ENCODE measurements at places on chromosomes 5 and 9.

DNA sequence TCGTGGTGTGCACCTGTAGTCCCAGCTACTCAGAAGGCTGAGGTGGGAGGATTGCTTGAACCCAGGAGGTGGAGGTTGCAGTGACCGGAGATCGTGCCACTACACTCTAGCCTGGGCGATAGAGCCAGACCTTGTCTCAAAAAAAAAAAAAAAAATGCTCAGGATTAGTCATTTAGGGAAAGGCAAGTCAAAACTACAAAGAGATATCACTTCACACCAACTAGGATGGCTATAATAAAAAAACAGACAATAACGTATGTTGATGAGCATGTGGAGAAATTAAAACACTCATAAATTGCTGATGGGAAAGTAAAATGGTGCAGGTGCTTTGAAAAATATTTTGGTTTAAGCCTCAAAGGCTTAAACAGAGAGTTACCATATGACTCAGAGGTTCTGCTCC lies 6.3 kb upstream of the ANKRD34B start:
- DNase-seq = no peak

- no peak for DNase-seq
These were observed 160.9 kb upstream of the MVB12B start for GRCh38 chr9:126165755-126166154.

DNA sequence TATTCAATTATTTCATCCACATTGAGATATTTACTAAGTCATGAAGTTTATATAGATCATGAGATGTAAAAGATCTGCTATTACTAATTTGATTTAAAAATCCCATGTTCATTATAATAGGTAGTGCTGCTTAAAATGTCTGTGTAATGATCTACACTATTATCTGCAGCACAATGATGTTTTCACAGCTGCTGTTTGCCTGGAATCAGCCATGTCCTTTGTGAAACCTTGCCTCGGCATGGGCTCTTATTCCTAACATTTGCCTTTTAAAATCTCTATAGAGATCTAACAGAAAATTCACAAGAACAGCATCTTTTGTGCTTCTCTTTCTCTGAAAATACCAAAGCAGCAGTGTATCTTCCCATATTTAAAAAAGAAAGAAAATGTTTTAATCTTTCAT lies 444.6 kb downstream of the PTPRD start:
- no peak for DNase-seq

DNA sequence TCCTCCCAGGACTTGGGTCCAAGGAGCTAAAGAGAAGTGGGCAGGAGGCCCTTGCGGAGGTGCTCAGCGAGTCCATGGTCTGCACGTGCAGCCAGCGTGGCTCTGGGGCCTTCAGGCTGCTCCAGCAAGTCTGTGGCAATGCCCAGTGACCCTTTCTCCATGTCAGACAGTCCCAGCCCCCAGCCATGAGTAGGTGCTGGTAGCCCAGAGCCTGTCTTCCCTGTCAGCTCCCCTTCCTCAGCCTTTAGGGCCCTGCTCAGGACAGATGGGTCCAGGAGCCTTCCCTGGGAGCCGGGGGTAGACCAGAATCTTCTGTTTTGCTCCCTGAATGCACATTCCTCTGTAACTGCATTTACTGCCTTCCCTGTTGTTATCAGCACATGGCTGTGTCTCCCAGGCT lies 147.2 kb upstream of the IRX2 start:
- no peak for DNase-seq

DNA sequence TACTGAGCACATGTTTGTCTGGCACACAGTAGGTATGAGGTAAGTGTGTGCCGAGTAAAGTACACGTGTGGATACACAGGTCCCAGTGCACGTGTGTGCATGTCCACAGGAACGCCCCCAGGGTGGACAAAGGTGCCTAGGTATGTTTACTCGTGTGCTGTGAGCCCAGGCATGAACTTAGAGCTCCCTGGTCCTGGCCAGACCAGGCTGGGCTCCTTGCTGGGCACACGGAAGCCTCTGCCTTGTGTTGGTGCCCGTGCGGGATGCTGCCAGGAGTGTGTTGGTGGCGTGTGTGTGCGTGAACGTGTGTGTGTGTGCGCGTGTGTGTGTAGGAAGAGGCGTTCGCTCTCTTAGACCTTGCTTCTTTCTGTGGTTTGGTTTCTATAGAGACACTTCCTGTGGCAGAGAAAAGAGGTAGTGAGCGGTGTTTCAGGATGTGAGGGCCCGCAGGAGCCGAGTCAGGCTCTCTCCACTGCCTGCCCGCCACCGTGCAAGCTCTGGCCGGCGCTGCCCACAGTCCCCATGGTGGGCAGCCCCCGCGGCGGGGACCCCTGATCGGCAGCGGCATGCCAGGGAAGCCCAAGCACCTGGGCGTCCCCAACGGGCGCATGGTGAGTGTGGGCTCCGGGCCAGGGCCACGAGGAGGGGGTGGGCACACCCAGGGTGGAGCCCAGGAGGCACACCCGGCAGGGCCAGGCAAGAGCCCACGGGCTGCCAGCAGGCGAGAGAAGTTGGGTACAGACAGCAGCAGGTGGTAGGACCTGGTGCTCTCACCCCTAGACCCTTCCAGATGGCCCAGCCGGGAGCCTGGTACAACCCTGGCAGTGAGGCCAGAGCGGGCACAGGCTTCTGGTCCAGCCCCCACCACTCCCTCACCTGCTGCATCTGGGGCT lies at the start of gene RGS14:
RGS14 (plus strand) TSS at position 466 of the 893 bp plus-strand sequence; CDS start at position 567, 101 bp downstream.
- DNase-seq = no peak

DNA sequence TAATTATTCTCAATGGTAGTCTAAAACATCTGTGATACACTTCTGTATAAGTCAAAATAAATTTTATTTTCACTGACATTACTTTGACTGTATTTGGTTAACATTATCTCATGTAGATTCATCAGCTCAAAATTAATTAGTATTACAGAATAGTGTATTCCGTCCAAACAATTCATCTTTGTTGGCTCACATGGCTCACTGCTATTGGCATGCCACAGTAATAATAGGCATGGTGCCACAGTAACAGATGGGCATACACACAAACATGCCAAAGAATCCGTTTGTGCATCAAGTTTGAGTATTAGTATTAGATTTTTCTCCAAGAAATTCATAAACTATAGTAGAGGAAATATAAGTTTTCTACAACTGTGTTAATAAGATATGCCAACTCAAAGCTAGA lies 14.2 kb downstream of the AP3B1 start:
- DNase-seq = no peak

GRCh38 chr5:152118676-152119470 lies 194.2 kb upstream of the GLRA1 start:
- DNase-seq = no peak

GRCh38 chr5:130222573-130222972 lies 318.3 kb downstream of the CHSY3 start:
- DNase-seq = no peak

GRCh38 chr5:97042996-97043395 lies 99.4 kb downstream of the LIX1 start:
- no peak for DNase-seq

DNA sequence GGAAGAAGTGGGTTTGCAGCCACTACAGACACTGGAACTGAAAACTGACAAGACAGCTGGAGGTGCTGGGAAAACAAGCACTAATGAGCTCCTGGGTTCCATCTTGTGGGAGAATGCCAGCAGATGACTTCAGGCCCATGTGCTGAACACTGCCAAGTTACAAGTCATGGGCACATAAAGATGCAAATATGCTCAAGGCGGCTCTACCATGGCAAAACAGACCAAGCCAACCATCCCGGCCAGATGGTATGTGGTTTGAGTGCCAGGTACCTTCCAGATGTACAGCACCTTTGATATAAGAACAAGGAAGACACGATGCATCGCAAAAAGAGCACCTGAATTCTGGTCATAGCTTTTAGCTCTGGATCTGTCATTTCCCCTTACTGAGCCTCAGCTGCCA lies 19.9 kb downstream of the TNFSF8 start:
- DNase-seq = no peak

DNA sequence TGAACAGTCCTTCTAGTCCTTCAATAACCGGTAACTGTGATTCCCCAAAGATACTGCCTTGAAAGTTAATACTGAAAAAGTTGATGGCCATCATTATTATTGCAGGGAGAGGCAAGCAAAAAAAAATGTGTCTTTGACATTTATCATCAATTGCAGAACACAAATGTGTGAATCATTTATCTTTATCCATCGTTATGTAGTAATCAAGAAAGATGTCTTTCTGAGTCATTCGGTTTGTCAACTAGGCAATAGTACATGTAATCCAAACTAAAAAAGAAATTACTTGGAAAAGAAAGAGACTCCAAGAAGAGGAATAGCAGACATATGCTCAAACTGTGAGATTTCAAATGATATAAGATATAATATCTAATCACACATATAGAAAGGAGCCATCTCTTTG lies 473.0 kb downstream of the CETN3 start:
- DNase-seq = no peak

DNA sequence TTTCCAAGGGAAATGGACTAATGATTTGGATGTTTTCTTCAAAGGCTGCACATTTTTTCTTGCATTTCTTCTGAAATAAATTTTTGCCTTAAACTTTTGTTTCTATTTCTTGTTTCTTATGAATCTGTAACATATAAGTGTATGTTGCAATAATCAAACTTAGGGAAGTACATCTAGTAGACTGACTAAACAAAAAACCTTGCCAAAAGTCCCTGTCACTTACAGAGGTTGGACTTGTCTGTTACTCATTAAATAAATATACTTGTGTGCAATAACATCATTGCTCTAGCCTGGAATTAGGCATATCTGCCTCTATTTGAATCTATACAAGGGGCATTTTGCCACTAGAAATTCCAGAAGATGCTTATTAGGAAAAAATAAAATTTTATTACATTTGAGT lies 56.6 kb downstream of the C6 start:
- no peak for DNase-seq

DNA sequence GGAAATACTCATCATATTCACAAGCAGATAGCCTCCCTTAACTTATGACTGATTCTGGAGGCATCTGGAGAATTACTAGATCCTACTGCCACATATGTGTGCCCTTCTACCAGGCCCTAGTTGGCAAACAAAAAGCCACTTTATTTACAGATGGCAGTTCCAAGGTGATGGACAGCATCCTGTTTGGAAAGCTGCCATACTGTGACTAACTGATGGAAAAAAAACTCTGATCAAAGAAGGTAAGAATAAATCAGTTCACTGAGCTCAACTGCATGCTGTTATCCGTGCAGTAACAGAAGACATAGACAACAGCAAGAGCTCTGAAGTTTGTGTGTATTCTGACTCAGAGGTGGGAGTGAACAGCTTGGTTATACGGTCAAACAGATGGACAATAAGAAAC lies 279.8 kb upstream of the POU5F2 start:
- no peak for DNase-seq

- no peak for DNase-seq
These were observed 328.3 kb downstream of the TMEM167A start for GRCh38 chr5:82748688-82749460.
